SHP77 treated with DMSO at 0.1 percent for 48 hours (cell line): ENCODE measurements at places on chromosomes 4 and X.

GRCh38 chr4:187478292-187479140 lies 517.1 kb upstream of the ZFP42 start:
- peak; percentile 13 for DNase-seq

- DNase-seq, result no peak
Measured at GRCh38 chr4:171650543-171650942, 162.7 kb upstream of the GALNTL6 start.

DNA sequence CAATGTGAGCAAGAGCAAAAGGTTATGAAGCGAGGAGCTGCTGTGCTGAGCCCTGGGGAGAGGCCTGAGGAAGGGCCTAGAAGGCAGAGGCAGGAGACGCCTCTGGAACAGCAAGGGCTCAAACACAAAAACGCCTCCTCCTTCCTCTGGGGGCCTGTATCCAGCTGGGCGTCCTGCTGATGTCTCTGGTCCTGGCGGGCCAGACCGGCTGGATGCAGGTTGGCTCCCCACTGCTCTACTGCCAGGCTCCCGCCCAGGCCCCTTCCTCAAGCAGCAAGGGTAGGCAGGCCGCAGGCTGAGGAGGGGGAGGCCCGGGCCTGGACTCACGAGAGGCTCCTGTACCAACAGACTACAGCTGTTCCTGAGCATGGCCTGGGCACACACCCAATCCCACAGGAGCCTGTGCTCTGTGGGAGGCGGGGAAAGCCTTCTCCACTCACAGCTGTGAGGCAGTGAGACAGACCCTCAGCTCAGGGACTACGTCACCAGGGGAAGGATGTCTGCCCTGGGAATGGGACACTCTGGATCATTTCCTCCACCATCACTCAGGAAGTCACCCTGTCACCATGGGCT lies 2.3 kb downstream of the HAUS7 start:
- DNase-seq, result no peak

- peak; percentile 3 for DNase-seq
Measured at GRCh38 chrX:40474205-40474626, 106.6 kb upstream of the ATP6AP2 start.

- no peak for DNase-seq
Measured at GRCh38 chr4:67122029-67122428, 423.3 kb downstream of the CENPC start.

DNA sequence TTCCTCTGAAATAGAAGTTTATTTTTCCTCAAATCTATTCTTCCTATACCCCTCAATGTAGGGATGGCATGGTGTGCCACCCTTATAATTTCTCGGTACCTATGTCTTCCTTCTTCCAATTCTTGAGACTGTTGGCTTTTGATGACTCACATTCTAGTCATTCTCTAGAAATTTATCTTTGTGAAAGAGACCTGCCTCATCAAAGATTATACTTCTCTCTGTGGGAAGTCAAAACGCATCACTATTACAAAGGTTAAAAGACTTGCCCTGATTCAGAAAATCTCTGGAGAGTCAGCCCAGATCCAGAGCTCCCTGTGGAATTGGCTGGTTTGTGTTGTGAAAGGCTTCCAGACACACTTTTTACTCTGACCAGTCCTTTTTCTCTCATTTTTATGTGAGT lies 65.9 kb upstream of the FSTL5 start:
- no peak for DNase-seq

- DNase-seq, result peak; percentile 28
Measured at GRCh38 chr4:138680989-138681604, 334.5 kb upstream of the NOCT start.

GRCh38 chr4:26741491-26741871 lies 119.2 kb upstream of the STIM2 start:
- DNase-seq, result no peak

GRCh38 chr4:88457307-88458103 lies 586 bp downstream of the HERC5 start:
- DNase-seq, result no peak

DNA sequence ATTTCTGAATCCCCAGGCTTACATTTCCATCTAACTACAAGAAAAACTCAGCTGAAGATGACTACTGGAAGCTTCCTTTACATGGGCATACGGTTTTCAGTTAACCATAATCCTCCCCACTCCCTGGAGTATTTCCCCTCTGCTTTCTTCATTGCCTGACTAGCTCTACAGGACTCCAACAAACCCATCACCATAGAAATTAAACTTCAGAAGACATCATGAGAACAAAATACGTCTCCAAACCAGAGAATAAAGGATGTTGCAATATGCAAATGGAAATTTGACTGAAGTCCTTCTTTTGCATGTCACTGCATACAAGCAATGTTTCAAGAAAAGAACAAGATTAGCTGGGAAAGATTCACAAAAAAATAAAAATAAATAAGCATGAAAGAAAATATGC lies 170.2 kb upstream of the PCDH18 start:
- DNase-seq, result no peak

- no peak for DNase-seq
Measured at GRCh38 chrX:129749069-129749468, 10.3 kb downstream of the XPNPEP2 start.
